ENCODE measurements at places on chromosomes 7 and 10.

- DNase-seq, result no peak
These were observed 737.0 kb downstream of the LRMDA start for GRCh38 chr10:76168437-76168836.

- DNase-seq, result no peak
These were observed 5.9 kb upstream of the GDF10 start for GRCh38 chr10:47294057-47294456.

DNA sequence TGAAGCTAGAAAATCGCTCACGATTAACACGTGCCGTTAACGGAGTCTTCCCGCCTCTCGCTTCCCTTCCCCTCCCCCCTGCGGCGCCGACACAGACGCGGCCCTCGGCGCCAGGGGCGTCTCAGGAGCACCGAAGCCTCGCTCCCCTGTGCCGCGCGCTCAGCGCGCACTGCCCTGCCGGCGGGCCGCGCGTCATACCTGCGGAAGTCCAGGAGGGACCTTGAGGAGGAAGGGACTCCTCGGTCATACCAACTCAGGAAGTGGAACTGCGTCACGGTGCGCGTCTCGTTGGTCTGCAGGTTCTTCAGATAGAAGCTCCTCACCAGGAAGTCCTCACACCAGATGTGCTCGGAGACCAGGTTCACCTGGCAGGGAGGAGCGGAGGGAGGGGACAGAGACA is 239.6 kb downstream of the DNAJB6 start:
- DNase-seq, result peak; percentile 56

DNA sequence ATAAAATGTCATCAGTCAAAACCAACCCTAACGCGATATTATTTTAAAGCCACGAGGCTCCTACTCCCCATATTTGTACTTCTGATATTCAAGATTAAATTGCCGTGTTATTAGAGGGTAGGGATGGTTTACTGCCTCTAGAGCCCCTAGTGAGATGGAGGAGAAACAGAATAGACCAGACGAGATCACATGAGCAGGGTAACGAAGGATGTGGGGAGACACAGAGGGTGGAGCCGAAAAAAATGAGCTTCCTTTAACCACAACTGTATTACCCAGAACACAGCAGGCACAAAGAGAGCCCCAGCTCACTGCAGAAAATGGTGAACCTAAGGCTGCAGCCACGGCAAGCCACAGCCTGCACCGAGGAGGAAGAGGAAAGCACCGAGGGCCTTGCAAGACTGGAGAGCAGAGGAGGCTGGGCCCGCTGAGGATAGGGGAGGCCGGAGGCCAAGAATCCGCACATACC is 14.3 kb downstream of the ZC3HAV1 start:
- DNase-seq, result peak; percentile 91

- DNase-seq, result no peak
These were observed 145.7 kb downstream of the MAPK8 start for GRCh38 chr10:48451969-48452878.

DNA sequence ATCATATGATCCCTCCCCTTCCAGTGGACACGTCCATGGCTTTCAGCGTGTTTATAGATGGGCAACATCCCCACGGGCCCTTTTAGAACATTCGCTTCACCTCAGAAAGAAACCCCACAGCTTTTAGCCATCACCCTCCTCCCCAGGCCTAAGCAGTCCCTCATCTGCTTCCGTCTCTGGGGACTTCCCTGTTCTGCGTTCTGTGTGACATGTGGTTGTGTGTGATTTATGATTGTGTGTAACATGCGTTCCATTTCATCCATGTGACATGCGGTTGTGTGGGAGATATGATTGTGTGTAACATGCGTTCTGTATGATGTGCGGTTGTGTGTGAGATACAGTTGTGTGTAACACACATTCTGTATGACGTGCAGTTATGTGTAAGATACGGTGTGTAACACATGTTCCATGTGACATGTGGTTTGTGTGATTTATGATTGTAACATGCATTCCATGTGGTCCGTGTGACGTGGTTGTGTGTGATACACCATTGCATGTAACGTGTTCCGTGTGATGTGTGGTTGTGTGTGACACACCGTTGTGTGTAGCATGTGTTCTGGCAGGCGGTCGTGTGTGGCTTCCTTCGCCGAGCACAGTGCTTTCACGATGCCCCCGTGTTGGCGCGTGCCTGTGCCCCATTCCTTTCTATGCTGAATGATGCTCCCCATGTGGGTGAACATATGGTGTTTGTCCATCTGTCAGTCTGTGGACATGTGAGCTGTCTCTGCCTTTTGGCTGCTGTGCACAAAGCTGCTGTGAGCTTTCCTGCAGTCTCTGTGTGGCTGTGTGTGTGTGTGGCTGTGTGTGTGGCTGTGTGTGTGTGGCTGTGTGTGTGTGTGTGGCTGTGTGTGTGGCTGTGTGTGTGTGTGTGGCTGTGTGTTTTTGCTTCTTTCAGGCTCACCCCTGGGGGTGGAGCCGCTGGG is 26.2 kb downstream of the PWWP2B start:
- DNase-seq, result no peak

- peak; percentile 24 for DNase-seq
These were observed 70.6 kb upstream of the MET start for GRCh38 chr7:116601426-116601825.

DNA sequence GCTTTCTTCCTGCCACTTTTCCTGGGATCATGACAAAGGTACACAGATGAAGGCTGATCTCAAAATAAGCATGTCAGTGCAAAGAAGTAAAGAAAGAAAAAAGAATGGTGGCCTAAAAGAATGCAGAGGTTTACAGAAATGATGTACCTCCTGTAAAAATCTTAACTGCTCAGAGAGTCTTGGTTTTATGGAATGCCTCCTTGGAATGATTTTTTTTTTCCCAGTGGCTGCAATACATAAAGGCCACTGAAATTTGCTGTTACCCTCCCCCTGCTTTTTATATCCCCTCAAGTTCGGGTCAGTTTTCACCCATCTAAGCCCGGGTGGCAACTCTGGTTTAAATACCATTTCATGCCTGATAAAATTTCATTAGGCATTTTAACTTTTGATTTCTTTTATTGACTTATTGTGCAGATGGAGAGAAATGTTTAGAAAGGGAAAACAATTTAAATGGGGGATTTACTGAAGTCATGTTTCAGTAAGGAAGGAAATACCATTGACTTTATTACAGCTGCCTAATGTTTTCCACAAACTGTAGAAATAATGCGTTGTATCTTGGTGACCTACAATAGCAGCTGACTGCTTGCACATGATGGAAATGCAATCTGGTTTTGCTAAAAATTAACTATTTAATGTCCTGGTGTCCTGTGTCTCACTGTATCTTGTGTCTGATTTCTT is 102.5 kb downstream of the SAMD9 start:
- no peak for DNase-seq

DNA sequence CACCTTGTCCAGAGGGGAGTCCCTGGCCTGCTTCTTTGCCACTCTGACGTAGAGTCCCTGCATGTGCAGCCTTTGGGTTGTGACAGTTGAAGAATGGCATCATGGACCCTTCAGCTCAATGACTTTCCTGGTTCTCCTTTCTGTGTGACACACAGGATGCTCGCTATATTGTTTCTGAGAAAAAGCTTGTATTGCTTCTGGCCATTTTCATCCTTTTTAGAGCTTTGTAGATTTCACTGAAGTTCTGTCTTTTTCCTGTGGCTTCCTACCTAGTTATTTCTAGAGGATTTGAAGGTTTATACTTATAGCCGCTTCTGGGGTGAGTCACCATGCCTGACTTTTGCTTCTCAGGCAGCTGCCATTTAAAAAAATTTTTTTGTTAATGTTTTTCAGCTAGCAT is 27.0 kb downstream of the SND1 start:
- no peak for DNase-seq

DNA sequence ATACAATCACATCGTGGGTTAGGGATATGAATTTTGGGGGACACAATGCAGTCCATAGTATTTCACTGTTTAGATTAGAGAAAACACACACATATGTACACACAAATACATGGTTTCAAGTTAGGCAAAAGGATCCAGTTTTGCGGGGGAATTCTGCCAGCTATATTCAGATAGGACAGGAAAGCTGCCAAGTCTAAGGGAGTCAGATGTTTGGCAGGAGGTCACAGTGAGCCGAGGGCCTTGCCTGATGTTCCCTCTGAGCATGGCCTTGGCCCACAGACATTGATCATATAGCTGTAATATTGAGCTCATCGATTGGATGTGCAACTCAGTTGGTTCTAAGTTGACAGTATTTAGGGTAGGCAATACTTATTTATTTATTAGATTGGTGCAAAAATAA is 122.8 kb downstream of the ADRA2A start:
- DNase-seq, result no peak

DNA sequence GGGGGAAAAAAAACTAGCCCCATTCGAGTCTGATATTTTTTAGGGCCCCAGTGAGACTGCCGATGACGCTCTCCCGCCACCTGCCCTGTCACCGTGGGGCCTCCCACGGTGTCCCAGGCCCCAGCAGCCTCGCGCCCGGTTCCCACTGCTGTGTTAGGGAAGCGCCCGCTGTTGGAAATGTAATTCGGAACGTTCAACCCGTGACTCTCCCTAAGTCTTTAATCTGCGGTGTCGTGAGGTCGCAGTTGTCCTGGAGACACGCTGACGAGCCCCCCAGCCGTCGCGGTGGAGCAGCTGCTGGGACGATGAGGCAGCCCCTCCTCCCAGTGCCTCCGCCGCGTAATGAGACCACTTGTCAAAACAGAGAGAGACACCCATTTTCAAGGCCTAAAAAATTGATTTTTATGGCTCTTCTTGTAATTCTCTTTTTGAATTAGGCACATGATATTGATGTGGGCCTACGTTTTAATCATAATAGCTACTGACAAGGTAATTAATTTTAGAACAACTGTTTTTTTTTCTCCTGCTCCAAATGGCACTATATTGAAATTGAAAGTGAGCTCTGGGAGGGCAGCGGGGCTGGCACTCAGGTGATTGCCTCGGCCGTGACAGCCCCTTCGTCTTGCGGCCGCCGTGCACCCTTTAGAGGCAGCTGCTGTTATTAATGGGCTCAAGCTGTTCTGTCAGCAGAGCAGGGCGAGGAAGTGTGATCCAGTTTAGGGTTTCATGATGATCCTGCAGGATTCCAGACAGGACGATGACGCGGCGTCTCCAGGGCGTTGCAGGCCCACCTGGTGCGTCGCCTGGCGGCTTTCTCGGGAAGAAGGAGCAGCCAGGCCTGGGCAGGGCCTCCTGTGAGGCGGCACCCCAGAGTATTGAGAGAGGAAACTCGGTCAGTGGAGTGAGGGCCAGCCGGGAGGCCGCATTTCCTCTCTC is 63.3 kb downstream of the NKX6-2 start:
- no peak for DNase-seq

DNA sequence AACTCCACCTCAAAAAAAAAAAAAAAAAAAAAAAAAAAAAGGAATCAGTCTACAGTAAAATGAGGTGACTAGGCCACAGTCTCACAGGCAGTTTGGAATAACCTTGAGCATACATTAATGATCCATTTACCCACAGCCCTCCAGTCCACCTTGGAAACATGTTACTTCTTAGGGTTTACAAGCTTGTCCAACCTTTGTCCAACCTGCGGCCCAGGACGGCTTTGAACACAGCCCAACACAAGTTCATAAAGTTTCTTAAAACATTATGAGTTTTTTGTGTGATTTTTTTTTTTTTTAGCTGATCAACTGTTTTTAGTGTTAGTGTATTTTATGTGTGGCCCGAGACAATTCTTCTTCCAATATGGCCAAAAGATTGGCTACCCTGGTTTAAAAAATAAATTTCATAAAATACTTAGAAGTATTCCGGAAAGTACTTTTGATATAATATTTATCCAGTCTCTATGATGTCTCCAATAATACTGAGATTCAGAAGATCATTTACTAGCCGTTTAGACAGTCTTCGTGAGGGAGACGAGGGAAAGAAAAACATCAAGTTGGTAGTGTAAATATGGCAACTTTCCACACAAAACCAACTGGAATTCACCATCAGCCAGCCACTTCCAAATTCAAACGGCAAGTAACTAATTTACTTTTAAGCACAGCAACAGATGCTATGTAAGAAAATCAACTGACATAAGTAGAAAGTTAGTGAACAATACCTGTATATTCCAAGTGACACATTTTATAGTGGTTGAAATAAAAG is 9.9 kb downstream of the BAZ1B start:
- DNase-seq, result no peak

DNA sequence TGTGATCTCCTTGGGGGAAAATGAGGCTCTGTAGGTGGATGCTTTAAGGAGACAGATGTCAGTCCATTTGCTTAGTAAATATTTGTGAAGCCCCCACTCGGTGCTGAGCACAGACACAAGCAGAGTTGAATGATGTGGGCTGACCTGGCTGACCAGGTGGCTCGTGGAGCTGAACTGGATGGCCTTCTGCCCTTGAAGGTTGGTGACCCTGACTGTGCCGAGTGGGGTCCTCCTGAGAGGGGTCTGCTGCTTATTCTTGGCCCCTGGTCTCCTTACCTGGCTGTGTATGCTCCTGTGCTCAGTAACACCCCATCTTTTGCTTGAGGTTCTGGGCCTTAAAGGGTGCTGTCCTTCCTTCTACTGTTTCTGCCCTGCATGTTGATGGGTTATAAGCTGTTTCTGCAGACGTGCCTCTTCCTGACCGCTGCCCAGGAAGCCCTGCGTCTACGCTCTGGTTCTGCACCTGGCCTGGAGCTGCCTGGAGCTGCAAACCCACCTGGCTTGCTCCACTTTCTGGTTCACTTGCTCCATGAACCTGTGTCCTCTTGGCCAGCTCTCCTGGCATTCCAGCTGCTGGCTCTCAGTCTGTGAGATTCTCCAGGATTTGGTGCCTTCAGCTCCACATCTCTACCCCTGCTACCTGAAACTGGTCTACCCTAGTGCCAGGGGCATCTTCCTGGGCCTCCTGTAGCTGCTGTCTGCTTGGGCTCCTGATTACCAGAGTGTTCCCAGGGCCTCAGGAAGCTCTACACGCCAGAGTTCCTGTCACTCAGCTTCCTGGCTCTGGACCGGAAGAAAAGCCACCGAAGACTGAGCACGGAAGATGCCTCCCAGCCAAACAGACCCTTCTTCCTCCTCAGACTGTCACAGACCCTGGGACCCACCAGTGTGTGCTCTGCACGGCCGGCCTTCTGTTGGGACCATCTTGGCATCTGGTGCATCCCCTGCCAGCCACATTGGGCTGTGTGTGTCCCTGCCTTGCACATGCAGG is 76.5 kb downstream of the ADCY1 start:
- no peak for DNase-seq

GRCh38 chr10:2885288-2886278 is 181.8 kb upstream of the PFKP start:
- DNase-seq, result no peak

- DNase-seq, result no peak
These were observed 66.6 kb downstream of the MTPN start for GRCh38 chr7:135910393-135911036.

DNA sequence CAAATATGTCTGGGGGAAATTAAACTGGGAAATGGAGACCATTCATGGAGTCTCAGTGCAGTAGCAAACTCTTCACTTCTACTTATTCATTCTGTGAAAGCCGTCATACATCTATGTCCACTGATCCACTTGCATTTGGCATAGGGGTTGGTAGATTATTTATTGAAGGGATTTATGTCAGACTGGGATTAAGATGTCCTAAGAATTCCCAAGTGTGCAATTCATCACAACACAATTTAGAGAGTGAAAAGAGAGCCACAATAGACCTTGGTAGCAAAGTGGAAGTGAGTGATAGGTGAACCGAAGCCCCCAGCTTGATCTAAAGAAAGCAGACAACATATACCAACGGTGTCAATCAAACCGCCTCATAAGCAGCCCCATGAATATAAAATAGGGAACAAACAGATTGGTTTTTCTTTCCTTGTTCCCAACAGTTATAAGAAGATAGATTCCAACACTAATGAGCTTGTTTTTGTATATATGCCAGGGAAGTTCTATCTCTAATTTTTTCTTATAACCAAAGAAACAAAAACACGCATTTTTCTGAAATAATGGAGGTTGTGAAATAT is 234.3 kb downstream of the CACNA2D1 start:
- DNase-seq, result no peak
